ENCODE measurements at places on chromosomes 2 and 18.

DNA sequence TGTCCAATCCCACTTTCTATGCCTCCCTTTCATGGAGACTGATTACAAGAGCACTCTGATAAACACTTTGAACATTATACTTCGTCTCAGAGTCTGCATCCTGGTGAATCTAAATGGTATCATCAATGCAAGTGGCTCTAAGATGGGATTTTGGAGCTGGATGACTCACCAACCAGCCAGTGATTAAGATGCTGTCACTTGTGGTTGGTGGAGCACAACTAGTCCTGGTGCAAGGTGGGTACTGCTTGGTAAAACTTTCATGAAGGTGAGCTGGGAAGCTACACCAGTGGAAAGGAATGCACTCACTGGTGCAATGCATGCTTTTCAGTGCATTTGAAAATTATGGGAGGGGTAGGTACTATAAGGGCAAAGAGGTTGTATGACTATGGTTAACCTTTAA lies 137.7 kb upstream of the TRIB2 start:
- H3K4me3 ChIP-seq: no peak overlapping the region
- H3K27ac ChIP-seq: no peak overlapping the region
- H3K27me3 ChIP-seq: no peaks in the 10 kb centered on the region
- H3K36me3 ChIP-seq: no peaks in the 10 kb centered on the region
- DNase-seq: no peak
- no peaks in the 10 kb centered on the region for H3K4me1 ChIP-seq

- DNase-seq: no peak
- H3K4me3 ChIP-seq: no peak overlapping the region
- H3K4me1 ChIP-seq: no peaks in the 10 kb centered on the region
- no peaks in the 10 kb centered on the region for H3K36me3 ChIP-seq
- no peaks in the 10 kb centered on the region for H3K27me3 ChIP-seq
- H3K27ac ChIP-seq: no peak overlapping the region
Measured at GRCh38 chr2:168375195-168375798, 80.8 kb upstream of the CERS6 start.

DNA sequence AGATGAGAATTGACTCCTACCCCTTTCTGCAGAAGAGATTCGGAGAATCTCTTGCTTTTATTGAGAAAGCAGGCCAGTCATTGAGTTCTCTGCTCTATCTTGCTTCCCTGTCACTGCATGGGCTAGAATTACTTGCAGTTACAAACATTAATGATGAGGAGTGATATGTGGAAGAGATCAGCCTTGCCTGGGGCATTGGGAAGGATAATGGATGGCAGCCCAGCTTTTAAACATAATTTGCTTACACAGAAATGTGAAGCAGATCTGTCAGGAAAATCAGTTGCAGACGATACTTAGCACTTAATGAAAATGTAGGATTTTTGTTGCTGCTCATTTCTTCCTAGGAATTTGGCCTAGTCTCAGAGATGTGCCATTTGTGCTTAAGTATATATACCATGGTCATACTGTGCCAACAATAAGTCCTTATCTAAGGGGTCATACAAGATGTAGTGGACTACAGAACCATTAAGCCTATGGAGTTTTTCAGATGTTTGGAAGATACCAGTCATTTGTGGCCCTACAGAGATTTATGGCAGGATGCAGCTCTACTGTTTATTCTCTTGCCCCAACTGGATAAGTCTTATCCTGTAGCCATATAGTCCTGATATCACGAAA lies 92.7 kb downstream of the XRCC5 start:
- H3K4me1 ChIP-seq: no peaks in the 10 kb centered on the region
- no peak overlapping the region for H3K27ac ChIP-seq
- no peaks in the 10 kb centered on the region for H3K27me3 ChIP-seq
- H3K4me3 ChIP-seq: no peak overlapping the region
- DNase-seq: no peak
- no peaks in the 10 kb centered on the region for H3K36me3 ChIP-seq

GRCh38 chr2:32168513-32168912 lies 2.8 kb downstream of the SLC30A6 start:
- no peaks in the 10 kb centered on the region for H3K4me1 ChIP-seq
- no peaks in the 10 kb centered on the region for H3K36me3 ChIP-seq

- DNase-seq: no peak
- H3K27me3 ChIP-seq: no peaks in the 10 kb centered on the region
- H3K36me3 ChIP-seq: no peaks in the 10 kb centered on the region
- H3K4me3 ChIP-seq: no peak overlapping the region
- H3K27ac ChIP-seq: no peak overlapping the region
Measured at GRCh38 chr2:161746891-161747535, 122.8 kb downstream of the SLC4A10 start.

DNA sequence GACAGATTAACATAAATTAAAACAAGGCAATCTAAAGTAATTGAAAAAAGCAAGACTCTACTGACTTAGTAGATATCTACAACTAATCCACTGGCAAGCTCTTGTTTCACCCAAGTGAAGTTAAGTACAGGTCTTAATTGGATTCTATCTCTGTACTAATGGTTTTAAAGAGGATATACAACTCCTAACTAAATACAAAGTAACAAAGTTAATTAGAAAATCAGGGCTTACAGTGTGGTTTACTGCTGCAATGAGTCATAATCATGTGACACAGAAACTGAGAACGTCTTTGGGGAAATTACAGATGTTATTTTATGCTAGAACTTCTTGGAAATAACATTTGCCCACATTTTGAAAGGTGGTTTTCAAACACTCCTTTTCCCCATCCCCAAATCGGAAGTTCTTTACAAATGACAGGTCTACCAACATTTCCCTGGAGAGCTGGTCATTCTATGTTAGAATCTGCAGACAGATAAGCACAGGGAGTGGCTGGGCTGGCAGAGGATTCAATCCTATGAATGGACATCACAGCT lies 245.3 kb downstream of the STK39 start:
- H3K4me1 ChIP-seq: no peaks in the 10 kb centered on the region
- H3K4me3 ChIP-seq: no peak overlapping the region
- no peak overlapping the region for H3K27ac ChIP-seq
- no peaks in the 10 kb centered on the region for H3K36me3 ChIP-seq
- no peak for DNase-seq
- H3K27me3 ChIP-seq: no peaks in the 10 kb centered on the region

DNA sequence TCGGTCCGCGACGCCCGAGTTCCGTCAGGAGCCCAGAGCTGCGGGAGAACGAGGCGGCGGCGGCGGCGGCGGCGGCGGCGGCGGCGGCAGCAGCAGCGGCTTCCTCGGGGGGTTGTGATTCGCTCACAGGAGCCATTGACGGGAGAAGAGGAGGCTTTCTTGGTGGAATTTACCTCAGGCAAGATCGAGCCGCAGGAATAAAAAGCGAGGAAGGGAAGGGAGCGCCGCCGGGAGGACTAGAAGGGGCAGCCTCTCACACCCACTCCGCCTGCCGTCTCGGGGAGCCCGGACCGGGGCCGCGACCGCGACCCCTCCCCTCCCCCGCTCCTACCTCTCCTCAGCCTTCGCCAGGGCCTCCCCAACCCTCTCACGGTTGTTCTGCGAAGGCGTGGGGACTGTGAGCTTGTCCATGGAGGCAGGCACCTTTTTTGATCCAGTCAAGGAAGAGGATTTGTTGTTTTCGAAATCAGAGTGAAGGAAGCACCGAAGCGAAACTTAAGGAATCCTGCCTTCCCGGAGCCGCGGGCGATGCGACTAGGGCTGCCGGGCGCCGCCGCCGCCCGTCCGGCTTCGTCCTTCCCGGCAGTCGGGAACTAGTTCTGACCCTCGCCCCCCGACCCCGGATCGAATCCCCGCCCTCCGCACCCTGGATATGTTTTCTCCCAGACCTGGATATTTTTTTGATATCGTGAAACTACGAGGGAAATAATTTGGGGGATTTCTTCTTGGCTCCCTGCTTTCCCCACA lies 506 bp downstream of the BMPR2 start:
- H3K4me1 ChIP-seq: no peaks in the 10 kb centered on the region
- no peaks in the 10 kb centered on the region for H3K27me3 ChIP-seq
- H3K4me3 ChIP-seq: peak overlapping the region; percentile 97
- H3K27ac ChIP-seq: peak overlapping the region; percentile 95

- H3K4me3 ChIP-seq: no peak overlapping the region
- H3K27ac ChIP-seq: no peak overlapping the region
- H3K27me3 ChIP-seq: no peaks in the 10 kb centered on the region
- peak; percentile 49 for DNase-seq
Measured at GRCh38 chr18:13500227-13500865, 226.0 kb downstream of the FAM210A start.

DNA sequence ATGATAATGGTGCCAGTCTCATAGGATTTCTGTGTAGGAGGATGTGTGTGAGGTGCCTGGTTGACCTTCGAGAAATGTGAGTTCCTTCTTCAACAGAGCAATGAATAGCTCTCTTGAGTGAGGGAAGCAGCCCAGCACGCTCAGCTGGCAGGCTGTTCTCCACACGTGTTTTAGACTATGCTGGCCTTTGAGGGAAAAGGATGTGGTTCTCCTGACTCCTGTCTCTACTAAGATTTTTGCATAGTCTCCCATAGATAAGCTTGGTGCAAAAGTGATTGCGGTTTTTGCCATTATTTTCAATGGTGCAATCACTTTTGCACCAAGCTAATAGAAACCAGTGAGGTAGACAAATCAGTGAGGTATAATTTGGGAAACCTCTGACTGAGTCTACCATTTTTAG lies 284.1 kb downstream of the SLC4A3 start:
- H3K4me1 ChIP-seq: no peaks in the 10 kb centered on the region
- DNase-seq: no peak
- H3K4me3 ChIP-seq: no peak overlapping the region
- H3K27me3 ChIP-seq: no peaks in the 10 kb centered on the region

DNA sequence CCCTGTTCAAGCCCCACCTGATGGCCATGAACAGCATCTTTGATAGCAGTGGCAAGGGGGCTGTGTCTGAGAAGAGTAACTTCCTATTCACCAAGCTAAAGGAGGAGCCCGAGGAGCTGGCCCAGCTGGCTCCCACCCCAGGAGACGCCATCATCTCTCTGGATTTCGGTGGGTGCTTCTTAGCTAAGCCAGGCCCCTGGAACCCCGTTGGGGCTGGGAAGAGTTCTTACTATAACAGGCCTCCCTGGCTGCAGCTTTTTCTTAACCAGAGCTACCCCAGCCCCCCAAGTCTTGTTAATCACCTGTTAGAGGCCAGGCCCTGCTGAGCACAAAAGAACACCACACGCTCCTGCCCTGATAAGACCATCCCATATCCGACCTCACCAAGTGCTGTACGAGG lies 79.4 kb downstream of the EPAS1 start:
- no peak overlapping the region for H3K4me3 ChIP-seq
- no peak overlapping the region for H3K27ac ChIP-seq
- H3K4me1 ChIP-seq: peaks cover 5% of the 10 kb centered on the region
- no peak for DNase-seq

GRCh38 chr18:38933322-38933721 lies 1367.7 kb upstream of the CELF4 start:
- no peak overlapping the region for H3K27ac ChIP-seq
- H3K4me1 ChIP-seq: no peaks in the 10 kb centered on the region
- DNase-seq: no peak
- H3K27me3 ChIP-seq: no peaks in the 10 kb centered on the region
- H3K4me3 ChIP-seq: no peak overlapping the region
- no peaks in the 10 kb centered on the region for H3K36me3 ChIP-seq

- H3K27ac ChIP-seq: no peak overlapping the region
- H3K27me3 ChIP-seq: no peaks in the 10 kb centered on the region
- no peaks in the 10 kb centered on the region for H3K36me3 ChIP-seq
- no peak for DNase-seq
- no peaks in the 10 kb centered on the region for H3K4me1 ChIP-seq
Measured at GRCh38 chr18:29383311-29384273, 1206.7 kb upstream of the CDH2 start.

DNA sequence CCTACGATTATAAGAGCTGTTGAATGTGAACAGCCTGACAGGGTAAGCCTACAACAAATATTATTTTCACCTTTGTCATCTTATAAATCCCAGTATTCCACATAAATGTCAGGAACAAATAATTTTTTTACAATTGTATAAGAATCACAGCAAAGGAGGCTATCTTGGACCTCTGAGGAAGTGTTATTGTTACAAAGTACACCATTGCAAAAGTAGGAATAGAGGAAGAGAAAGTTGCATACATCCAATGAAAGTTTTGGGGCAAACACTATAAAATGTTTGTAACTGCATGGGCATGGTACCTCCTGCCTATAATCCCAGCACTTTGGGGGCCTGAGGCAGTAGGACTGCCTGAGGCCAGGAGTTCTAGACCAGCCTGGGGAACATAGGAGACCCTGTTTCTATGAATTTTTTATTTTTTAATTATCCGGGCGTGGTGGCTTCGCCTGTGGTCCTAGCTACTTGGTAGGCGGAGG lies 715 bp upstream of the MEMO1 start:
- DNase-seq: no peak
- H3K4me1 ChIP-seq: peaks cover 8% of the 10 kb centered on the region
- H3K36me3 ChIP-seq: no peaks in the 10 kb centered on the region
- peak overlapping the region; percentile 93 for H3K27ac ChIP-seq
- H3K27me3 ChIP-seq: no peaks in the 10 kb centered on the region
- H3K4me3 ChIP-seq: peak overlapping the region; percentile 66

DNA sequence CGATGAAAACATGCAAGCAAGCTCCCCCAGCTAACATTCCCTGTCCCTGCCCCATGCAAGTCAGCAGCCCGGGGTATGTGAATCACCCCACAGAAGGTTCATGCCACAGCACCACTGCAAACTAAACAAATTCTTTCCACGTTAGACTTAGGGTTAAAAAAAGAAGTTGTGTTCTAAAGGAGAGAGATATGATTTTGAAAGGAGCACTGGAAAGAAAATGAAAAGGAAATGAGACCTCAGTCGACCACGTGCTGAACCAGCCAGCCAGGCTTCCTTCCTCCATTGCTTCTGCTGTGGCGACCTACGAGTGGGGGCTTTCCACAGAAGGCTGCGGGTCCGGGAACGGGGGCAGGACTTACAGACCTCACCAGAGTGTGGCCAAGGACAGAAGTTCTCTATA lies 52.0 kb downstream of the ARL4C start:
- no peak overlapping the region for H3K4me3 ChIP-seq
- H3K4me1 ChIP-seq: no peaks in the 10 kb centered on the region
- no peaks in the 10 kb centered on the region for H3K36me3 ChIP-seq
- no peak overlapping the region for H3K27ac ChIP-seq
- no peak for DNase-seq

DNA sequence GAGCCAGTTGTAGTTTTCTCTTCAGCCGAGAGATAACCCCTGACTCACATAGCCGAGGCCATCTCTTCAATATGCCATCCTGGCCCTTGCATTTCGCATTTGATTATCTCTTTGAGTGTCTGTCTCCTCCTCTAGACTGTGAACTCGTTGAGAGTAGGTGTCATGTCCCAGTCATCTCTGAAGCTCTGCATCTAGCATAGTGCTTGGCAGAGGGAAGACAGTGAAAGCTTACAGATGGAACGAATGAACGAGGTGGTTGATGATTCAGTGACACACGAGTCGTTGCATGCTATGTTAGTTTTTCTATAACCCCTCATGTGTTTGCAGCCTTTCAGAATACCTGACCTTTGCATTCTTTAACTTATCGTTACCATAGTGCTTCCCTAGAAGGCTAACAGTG lies 59.9 kb upstream of the CYRIA start:
- no peaks in the 10 kb centered on the region for H3K4me1 ChIP-seq
- no peaks in the 10 kb centered on the region for H3K27me3 ChIP-seq
- H3K36me3 ChIP-seq: no peaks in the 10 kb centered on the region

Data from prostate gland (tissue), 2 donors.